ENCODE measurements at places on chromosomes 4 and X.

DNA sequence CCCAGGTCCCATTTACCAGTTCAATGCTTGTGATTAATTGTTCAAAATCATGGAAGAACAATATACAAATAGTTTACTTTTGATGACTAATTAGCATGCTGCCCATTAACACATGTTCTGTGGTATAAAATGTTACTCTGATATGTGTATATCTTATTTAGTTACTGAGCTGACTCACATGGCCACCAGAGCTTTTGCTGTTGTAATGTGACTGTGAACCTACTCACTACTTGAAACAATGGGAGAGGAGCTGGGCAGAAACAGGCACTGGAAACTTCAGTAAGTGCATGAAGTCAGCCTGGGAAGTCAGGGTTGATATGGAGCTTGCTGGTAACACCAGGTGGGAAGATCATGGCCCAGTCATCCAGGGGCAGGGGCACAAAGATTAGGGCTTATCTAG, 72.7 kb upstream of the MAD2L1 start:
- DNase-seq = no peak

- no peak for DNase-seq
Measured at GRCh38 chr4:44623676-44624075, 27.7 kb downstream of the YIPF7 start.

GRCh38 chrX:10054396-10054795, 87.2 kb downstream of the CLDN34 start:
- DNase-seq = no peak

DNA sequence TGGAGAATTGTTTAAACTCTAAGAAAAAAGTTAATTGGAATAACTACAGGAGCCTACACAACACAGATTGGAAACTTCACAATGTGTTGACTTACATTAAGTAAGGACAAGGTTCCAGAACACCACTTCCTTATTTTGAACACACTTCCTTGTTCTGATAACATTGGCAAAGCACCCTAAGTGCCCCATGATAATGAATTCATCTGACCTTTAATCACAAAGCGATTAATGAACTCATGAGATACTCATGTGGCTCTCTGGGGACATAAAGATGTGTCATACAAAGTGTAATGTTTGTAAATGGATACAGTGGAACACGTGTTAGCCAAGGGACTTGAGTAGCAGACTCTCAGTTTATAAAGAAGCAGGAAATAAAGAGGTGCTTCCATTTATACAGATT, 69.0 kb upstream of the ATOH1 start:
- DNase-seq = peak; percentile 4

DNA sequence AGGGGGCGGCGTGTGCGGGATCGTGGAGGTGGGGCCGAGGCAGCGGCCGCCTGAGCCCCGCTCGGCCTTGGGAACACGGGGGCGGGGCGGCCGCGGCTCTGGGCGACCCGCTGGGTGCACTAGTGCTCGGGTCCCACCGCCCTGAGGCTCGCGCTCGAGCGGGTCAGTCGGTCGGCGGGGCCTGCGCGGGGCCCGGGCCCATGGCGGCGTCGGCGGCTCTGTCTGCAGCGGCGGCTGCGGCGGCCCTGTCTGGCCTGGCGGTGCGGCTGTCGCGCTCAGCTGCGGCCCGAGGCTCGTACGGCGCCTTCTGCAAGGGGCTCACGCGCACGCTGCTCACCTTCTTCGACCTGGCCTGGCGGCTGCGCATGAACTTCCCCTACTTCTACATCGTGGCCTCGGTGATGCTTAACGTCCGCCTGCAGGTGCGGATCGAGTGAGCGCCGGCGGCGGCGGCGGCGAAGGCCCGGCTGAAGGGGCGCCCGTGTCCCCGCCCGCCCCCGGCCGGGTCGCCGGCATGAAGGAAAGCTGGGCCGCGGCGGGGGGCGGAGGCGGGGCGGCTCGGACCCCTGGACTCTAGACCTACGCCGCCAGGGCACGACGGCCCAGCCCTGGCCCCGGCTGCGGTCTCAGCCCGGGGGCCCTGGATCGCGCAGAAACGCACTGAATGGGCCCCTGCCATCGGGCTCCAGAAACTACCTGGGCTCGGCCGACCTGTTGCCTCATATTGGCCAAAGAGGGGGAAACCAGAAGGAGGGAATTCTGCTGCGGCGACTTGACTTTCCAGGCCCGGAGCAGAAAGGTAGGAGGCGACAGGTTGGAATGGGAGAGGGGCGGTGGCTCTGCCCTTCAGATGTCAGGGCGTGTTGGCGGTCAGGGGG, at the start of gene SMIM10L2A:
TSS of gene SMIM10L2A (plus strand) at position 13 of the 878 bp plus-strand sequence. CDS start at position 201, 188 bp downstream.
- DNase-seq = no peak

DNA sequence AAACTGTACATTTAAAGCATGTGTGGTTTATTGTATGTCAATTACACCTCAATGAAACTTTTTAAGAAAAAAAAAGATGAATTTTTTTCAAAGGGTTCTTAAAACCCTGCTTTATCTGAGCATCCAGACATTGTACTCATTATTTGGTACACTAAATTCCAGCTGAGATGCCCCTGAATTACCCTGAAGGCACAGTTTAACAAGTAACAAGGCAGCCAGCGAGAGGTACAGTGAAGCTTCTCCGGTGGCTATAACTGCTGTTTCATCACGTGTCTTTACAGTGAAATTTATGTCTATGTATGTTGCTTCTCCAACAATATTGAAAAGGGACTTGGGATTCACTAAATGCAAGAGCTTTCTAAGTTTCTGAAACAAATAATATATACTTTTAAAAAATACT, 15.8 kb downstream of the SLC7A11 start:
- no peak for DNase-seq

DNA sequence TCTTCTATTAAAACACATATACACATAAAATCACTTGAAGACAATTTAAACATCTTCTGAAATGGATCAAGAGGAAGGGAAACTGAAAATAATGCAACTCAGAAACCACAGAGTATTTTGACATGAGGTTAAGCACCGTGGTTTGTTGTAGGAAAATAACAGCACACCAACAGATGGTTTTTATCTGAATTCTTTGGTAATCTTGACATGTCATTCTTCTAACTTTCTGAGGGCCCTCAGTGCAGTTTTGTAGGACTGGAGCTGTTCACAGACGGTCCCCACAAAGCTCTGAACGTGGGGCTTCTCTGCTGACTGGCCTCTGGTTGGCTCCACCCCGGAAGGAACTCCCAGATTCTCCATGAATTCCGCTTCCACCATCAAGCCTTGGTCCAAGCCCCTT, 16.0 kb upstream of the TLR8 start:
- DNase-seq = no peak

GRCh38 chrX:111568817-111569216, 57.4 kb downstream of the SERTM2 start:
- DNase-seq = no peak

- no peak for DNase-seq
Measured at GRCh38 chr4:53686521-53686920, 95.2 kb upstream of the LNX1 start.

GRCh38 chrX:23699636-23700194, 32.4 kb downstream of the PRDX4 start:
- DNase-seq = peak; percentile 30

DNA sequence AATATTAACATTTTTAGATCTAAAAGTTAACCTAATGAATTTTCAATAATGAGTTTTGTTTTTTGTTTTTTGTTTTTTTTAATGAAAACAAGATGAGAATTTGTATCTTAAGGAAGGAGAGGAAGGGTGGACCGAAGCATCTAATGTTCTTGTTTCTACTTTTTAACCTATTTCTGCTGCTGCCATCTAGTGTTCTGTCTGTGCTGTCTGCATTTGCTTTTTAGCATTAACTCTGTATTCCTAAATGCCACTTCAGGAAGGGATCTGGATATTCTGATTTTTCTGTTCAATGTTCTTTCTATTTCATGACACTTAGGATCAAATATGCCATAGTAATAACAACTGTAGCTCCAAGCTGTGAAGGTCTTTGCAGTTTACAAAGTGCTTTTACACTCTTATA, 161.7 kb downstream of the BRWD3 start:
- DNase-seq = peak; percentile 10

DNA sequence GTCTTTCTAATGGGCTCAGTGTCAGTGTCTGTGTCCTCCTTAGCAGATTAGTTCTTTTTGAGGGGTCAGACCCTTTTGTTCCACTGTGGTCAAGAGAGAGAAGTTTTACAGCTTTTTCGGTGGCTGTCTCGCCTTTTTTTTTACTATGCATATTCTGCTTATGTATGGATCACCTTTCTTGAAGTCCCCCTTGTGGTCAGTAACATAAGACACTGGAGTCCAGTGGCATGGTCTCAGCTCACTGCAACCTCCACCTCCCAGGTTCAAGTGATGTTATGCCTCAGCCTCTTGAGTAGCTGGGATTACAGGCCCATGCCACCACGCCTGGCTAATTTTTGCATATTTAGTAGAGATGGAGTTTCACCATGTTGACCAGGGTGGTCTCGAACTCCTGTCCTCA, 54.0 kb upstream of the PGRMC2 start:
- DNase-seq = no peak

GRCh38 chr4:179163147-179163546, 1720.9 kb upstream of the AGA start:
- DNase-seq = no peak

DNA sequence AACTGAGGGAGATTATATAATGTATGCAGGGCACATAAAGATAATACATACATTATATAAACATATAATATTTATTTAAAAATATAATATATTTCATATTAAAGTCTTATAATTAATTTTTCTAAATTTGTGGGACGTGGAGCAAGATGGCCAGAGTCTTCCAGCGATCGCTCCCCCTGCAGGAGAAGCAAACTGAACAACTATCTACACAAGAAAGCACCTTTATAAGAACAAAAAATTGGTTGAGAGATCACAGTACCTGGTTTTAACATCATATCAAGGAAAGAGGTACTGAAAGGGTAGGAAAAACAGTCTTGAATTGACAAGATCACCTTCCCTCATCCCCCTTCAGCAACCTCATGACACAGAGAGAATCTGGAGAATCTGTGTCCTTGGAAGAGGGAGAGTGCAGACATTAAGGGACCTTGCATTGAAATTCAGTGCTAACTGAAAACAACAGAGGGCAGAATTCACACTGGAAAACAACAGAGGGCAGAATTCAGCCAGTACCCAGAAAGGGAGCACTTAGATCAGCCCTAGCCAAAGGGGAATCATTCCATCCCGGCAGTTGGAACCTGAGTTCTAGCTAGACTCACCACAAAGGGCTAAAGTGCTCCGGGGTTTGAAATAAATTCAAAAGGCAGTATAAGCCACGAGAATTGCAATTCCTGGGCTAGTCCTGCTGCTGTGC, 262.5 kb upstream of the NDST3 start:
- peak; percentile 10 for DNase-seq

DNA sequence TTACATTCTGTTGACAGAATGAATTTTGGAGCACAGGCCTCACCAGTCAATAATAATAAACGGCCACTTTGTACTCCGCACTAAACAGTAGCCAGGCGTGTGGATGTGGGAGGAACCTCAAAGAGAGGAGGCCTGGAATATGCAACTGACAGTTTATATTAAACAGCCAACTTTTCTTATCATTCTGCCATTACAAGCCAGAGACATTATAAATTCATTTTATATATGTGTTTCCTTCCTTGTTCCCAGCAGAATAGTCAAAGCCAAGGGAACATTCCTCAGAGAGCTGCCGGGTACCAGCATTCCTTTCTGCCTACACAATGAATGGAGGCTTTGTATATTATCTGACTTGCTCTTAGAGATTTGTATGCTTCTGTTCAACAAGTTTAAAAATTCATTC, 436.5 kb upstream of the FTHL17 start:
- no peak for DNase-seq

GRCh38 chr4:102809190-102809589, 18.2 kb downstream of the UBE2D3 start:
- DNase-seq = no peak

DNA sequence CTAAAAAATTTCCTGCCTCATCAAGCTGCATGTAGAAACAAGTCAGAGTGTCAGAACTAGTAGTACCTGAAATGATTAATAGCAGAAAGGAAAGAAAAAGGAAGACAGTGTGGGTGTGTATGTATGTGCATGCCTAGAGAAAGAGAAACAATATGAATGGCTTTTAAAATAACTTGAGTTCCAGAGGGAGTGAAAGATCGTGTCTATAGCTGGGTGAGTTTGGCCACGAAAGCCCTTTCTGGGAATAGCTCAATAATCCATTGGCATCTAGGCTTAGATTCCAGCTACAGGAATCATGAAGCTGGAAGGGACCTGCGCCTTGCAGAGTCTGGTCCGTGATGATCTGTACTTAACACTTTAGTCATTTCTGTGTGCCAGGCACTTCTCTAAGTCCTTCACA, 195.6 kb downstream of the RAPGEF2 start:
- no peak for DNase-seq

- no peak for DNase-seq
Measured at GRCh38 chr4:114180481-114180880, 201.0 kb upstream of the ARSJ start.

- no peak for DNase-seq
Measured at GRCh38 chrX:68409194-68409593, 24.1 kb downstream of the OPHN1 start.

GRCh38 chr4:4481399-4481994, 60.4 kb downstream of the STX18 start:
- DNase-seq = no peak

- DNase-seq = peak; percentile 9
Measured at GRCh38 chr4:141102367-141102766, 30.9 kb downstream of the RNF150 start.

GRCh38 chrX:2933125-2933900, 4.2 kb upstream of the ARSD start:
- no peak for DNase-seq

DNA sequence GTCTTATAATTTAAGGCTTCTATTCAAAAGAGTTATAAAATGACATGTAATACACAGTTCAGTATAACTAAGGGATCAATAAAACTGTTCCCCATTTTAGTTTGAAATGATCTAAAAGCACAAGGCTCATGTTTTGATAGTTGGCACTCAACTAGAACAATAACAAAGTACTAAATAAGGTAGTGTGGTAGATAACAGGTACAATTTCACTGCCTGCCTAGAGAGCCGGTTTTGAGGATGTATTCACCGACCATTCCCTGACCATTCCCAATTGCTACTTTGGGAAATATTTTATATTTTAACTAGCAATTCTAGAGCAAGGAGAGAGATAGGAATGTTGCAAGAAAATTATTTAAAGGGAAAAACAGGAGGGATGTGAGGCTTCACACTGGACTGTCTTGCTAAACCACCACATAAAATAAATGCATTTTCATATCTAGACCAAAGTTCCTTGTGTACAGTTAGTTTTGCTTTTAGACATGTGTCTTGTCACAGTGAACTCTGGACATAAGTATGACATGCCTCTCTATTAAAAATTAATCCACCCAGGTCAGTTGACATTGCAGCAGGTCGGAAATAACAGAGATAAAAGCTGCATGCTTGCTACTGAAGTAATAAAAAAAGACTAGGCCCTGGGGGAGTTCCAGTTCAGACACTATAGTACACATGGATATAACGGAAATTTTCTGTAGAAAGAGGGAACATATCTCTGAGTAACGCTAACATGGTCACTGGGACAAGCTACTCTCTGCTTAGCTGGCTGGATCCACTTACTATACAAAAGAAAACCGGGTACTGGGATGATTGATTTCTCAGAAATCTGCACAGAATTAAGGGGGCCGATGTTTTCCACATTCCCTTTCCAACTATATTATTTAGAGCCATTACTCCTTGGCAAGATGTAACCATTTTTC, 56.3 kb upstream of the NAP1L5 start:
- DNase-seq = no peak

All from AML-193 (cell line).